ENCODE measurements at places on chromosomes 3 and 15.

DNA sequence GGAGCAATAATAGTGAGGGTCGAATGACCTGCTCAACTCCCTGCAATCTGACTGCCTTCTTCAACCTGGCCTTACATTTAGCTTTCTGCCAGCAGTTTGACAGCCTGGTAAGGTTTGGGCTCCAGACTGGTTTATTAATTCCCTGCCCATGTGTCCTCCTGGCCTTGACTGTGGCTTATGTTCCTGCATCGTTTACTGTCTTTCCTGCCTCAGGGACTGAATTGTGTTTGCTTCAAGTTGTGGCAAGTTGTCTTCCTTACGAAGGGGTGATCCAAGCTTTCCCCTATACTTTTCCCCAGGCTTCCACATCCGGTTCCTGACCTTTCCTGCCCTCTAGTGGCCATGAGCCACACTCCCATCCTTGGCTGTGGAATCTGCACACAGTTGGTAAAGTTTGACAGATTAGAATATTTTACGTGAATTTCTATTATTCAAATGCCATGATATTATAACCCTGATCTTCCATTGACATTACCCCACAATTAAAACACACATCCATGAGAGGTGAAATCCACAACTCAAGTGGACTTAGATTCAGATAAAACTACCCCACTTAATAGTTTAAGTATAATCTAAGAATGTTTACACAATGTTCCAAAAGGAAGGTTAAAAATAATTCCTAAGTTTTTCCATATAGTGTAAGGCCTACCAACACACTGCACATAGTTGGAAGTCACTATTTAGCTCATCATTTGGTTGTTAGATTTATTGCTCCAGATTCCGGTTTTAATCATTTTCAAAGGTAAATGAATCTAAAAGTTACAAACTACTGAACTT lies 95.7 kb downstream of the NEDD4 start:
- DNase-seq, result peak; percentile 7

- no peak for DNase-seq
These were observed 23.5 kb upstream of the TSC22D2 start for GRCh38 chr3:150384296-150385212.

GRCh38 chr3:99637368-99638111 lies 854 bp upstream of the COL8A1 start:
- no peak for DNase-seq

GRCh38 chr3:88632226-88632625 lies 475.2 kb upstream of the EPHA3 start:
- DNase-seq, result no peak

- DNase-seq, result no peak
These were observed 33.4 kb downstream of the CCDC33 start for GRCh38 chr15:74269362-74270035.

All from NCI-H1092 (cell line).